ENCODE measurements at places on chromosomes 1 and 21.
A peak's percentile ranks its signal among the peaks of the same experiment; 100 is the strongest.

GRCh38 chr1:246750752-246751151, 26.5 kb downstream of the SCCPDH start:
- no peak for DNase-seq

DNA sequence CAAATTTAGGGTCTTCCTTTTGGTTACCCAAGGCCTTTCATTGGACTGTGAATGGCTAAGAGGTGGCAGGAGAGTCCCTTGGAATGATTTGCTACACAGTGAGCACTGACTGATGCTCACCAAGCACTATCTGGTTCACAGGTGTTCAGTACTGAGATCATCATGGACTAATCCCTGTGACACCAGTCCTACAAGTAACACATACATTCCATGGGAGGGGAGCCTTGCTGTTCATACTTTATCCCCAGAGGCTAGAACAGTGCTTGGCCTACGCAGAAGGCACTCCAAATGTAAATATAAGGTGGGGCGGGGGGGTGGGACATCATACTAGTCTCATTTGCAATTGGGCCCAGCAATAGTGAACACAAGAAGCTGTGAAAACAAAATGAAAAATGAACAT, 20.5 kb upstream of the TMEM200B start:
- no peak for DNase-seq

DNA sequence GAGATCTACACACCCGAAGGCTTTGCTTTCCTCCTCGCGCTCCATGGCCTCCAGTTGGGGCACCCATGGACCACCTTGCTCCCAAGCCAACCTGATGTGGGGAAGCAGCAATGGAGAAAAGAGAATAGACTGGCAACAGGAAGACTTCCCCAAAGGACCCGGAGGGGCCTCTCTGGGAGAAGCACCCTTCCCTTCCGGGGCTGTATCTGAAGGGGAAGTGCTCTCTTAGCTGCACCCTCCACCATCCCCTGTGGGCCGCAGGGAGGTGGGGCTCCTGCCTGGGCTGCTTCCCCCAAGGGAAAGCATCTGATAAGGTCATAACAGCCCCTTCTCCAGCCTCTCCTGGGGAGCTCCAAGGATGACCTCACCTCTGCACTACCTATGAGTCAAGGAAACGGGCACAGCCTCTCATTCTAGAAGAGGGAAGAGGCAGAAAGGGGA, 100.2 kb downstream of the RIPK4 start:
- DNase-seq = no peak

DNA sequence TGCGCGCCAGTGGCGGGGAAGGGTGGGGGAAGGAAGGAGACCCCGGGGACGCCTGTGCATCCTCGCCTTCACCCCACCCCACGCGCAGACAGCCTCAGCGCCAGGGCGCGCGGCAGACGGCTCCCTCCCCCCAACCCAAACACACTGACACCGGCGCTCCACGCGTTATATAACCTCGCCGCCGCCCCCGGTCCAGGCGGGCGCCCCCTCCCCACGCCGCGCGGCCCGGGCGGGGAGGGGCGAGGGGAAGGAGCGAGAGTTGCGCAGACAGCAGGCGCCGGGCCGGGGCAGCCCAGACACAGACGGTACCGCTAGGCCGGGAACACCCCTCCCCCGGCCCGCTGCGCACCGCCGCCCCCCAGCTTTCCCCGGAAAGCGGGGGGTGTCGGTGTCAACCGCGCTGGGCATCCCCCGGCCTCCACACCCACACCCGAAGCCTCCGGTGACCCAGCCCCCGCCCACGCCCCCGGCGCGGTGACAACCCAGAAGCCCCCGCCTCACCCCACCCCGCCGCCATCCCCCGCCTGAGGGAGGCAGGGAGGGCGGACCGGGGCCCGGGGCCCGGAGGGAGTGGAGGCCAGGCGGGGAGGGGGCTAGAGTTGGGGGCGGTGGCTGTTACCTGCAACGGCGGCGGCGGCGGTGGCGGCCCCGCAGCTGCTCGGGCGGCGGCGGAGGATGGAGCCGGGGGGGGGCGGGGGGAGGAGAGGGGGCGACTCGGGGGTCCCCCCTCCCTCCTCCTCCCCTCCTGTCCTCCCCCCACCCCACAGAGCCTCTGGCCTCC, 432 bp downstream of the AKT3 start:
- peak; percentile 42 for DNase-seq

- no peak for DNase-seq
Measured at GRCh38 chr1:248815407-248816034, 10.2 kb downstream of the SH3BP5L start.

GRCh38 chr1:22339237-22339636, 112.4 kb upstream of the ZBTB40 start:
- no peak for DNase-seq

- peak; percentile 19 for DNase-seq
Measured at GRCh38 chr21:24375201-24375600, 1232.1 kb downstream of the MRPL39 start.

DNA sequence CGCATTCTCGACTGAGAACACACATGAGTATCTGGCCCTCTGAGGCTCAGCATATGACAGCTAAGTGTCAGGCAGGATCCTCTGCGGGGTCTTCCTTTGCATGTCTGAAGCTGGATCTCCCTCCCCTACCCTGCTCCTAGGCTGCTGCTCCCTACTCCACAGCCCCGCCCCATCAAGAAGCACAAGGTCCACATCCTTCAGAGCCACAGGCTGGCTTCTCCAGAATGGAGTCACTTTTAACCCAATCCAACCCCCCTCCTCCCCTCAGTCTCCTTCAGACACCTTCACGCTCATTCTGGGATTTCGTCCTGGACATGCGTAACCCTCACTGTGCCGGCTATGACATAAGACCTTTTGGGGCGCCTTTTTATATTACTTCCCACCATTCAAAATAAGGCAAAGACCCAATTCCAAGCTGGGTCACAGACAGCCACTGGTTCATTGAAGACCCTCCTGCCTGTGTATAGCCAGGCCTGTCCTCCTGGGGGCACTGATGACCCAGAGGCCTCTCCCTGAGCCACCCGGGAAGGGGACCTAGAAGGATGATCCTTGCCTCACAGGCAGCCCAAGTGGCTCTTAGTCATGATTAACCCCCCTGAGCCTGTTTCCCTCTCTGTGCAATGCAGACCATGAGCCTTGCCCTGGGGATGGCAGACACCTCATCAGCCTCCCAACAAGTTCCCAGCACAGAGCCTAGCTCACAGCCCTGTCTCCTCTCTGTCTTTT, 4.7 kb downstream of the ADGRB2 start:
- no peak for DNase-seq

DNA sequence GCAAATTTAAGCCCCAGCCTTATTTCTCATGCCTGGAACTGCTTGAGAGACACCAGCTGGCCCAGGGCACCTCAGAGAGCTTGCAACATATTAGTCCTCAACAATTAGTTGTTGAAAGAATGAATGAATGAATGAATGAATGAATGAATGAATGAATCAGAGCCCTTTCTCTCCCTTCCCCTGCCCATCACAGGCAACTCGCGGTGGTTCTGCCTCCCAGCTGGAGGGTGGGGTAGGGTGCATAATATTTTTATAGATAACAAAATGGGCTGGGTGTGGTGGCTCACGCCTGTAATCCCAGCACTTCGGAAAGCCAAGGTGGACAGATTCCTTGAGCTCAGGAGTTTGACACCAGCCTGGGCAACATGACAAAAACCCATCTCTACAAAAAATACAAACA, 110.1 kb downstream of the CCDC185 start:
- DNase-seq = no peak

DNA sequence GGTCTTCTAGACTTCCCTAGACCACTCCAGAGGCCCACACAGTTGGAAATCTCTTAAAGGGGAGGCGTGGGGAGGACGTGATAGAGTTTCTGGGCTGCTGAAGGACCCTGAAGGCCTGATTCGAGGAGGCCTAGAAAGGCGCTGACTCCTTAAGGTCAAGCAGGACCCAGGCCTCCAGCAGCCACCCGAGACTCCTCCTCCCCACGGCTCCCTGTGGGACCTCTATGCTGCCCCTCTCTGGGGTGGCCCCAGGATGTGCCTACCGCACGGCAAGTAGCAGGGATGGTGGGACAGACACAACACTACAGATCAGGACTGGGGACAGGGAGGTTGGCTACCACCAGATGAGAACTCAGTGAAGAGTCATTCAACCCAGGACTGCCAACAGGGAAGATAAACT, 77.5 kb downstream of the GLIS1 start:
- no peak for DNase-seq

DNA sequence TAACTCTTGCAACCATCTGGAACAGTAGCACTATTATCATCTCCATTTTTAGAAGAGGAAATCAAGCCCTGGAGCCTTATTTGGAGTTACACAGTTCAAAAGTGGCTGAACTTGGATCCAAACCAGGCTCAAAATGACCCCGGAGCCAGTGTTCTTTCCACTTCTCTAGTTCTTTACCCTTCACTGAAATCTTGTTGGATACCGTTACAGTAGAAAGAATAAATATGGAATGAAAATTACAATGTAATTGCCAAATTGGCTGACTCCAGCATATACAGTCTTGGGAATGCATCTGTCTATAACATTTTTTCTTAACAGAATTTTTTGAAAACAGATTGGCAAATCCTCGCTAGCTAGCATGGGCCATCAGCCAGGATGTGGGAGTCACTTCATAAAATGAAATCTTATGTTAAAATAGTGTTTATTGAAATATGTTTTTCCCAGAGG, 261.4 kb downstream of the CTH start:
- no peak for DNase-seq

DNA sequence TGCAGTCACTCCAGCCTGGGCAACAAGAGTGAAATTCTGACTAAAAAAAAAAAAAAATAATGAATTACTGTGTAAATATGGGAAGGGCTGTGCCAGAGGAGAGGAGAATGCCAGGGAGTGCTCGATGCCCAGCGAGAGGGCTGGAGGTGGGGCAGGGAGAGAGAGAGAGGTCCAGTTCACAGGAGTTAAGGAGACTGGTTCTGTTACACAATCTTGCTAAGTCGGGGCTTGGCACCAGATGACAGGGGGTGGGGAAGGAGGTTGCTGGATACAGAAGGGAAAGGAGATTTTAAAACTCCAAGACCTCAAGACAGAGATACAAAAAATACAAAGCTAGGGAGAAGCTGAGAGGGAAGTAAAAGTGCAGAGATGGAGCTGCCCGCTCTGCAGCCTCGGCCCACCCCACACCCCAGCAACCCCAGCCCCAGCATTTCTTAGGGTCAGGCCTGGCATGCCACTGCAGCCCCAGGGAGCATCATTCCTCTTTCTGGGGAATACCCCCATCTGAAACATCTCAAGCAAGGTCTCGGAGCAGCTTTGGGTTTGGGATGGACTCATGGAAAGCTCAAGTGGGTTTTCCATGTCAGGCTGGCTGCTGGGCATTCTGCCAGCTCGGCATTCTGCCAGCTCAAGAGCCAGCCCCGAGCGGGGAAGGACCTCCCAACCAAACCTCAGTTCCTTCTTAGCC, 991 bp downstream of the SELENBP1 start:
- DNase-seq = no peak

GRCh38 chr1:119647228-119647733, 785 bp downstream of the ZNF697 start:
- DNase-seq = no peak

GRCh38 chr1:173015629-173016028, 35.1 kb downstream of the TNFSF18 start:
- DNase-seq = no peak

GRCh38 chr1:84166797-84167196, 22.7 kb downstream of the PRKACB start:
- DNase-seq = no peak

DNA sequence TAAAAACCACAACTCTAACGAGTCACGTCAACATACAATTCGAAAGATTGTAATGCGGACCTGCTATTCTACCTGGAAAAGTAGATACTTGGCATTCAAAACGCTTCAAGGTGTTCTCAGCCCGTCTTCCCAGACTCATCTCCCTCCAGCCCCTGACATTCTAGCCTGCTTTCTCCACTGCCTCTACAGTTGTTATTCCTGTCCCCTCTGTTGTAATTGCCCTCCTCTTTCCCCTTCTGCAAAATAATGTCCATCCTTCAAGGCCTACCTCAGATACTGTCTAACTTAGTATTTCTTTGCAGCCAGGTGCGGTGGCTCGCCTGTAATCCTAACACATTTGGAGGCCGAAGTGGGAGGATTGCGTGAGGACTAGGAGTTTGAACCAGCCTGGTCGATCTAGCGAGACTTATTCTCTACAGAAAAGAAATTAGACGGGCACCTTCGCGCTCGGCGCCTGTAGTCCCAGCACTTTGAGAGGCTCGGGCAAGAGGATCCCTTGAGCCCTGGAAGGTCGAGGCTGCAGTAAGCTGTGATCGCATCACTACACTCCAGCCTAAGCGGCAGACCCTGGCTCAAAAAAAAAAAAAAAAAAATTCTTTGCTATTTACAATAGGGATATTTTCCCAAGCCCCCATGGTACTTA, 756 bp upstream of the RBM34 start:
- no peak for DNase-seq

- DNase-seq = no peak
Measured at GRCh38 chr1:34408011-34408410, 231.3 kb downstream of the C1orf94 start.

DNA sequence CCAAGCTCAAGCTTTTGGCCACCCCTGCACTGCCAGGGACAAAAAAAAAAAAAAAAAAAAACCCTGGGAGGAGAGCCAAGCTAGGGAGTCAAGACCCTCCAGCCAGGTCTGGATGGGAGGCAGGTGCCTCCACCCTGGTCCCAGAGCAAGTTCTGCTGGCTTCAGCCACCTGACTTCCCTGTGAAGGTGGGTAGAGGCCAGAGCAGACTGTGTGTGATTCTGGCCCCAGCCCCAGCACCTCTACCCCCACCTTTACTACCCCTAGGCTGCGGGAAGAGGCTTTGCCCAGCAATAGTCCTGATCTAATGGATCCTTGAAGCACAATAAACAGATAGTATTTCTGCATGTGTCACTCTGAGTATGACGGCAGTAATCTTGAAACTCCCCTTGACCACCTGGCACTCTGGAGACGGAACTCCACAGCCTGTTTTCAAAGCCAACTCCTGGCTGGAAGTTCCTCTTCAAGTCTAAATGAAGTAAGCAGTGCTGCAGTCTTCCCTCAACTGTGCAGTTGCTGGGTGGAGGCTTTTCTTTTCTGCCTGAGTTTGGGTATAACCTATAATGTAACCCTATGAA, 9.8 kb downstream of the PDZK1IP1 start:
- no peak for DNase-seq

GRCh38 chr1:186059311-186059710, 315.7 kb downstream of the TPR start:
- DNase-seq = no peak

- DNase-seq = peak; percentile 85
Measured at GRCh38 chr1:205287767-205288559, 33.6 kb downstream of the NUAK2 start.

DNA sequence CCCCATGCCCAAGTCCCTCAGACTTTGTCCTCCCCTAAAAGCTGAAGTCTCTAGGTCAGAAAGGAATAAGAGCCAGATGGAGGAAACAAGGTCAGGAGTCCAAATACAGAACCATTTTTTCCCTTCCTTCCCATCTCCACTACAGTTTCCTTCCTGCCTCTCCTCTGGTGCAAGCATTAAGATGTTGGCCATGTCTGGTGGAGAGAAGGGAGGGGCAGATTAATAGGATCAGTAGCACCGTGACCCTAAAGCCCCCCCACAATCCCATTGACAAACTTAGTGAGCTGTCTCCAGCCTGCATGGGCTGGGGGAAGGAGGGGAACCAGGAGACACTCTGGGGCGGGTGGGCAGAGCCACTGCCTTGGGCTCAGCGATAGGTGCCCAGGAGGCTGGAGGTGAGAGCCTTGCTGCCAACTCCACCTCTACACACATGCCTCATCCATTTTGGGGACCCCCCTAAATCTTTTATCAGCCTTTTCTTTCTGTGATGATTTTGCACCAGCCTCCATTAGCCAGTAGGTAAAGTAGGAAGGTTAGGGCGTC, 59.8 kb downstream of the RHBG start:
- no peak for DNase-seq

GRCh38 chr1:18148461-18148860, 40.9 kb downstream of the IGSF21 start:
- DNase-seq = no peak

- no peak for DNase-seq
Measured at GRCh38 chr1:62774006-62774405, 9.9 kb upstream of the ATG4C start.

Measured in activated naive CD4-positive, alpha-beta T cell treated with anti-CD3 and anti-CD28 coated beads, Interleukin-2, amount 50 U/mL, for 72 hours (primary cell).